ENCODE measurements at places on chromosomes 11 and 22.

- no peak for DNase-seq
Measured at GRCh38 chr11:11010624-11011127, 152.8 kb upstream of the ZBED5 start.

GRCh38 chr11:18321578-18321968 lies 367 bp downstream of the HPS5 start:
- DNase-seq: no peak

- DNase-seq: no peak
Measured at GRCh38 chr22:27175021-27175838, 517.8 kb downstream of the MIAT start.

DNA sequence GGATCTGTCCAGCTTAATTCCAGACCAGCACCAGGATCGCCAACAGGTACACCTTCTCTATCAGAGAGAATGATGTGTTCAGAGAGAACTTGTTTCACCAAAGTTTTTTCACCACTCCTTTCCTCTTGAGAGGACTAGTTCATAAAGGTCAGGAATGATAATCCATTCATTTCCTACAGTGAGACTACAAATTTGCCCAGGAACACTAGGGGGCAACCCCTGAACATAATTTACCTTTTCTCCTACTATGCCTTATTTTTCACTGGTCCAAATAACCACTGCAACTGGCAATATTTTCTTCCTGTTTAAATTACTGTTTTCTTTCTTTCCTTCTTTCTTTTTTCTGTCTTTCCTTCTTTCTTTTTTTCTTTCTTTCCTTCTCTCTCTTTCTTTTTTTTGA lies 22.5 kb downstream of the CAVIN3 start:
- no peak for DNase-seq

DNA sequence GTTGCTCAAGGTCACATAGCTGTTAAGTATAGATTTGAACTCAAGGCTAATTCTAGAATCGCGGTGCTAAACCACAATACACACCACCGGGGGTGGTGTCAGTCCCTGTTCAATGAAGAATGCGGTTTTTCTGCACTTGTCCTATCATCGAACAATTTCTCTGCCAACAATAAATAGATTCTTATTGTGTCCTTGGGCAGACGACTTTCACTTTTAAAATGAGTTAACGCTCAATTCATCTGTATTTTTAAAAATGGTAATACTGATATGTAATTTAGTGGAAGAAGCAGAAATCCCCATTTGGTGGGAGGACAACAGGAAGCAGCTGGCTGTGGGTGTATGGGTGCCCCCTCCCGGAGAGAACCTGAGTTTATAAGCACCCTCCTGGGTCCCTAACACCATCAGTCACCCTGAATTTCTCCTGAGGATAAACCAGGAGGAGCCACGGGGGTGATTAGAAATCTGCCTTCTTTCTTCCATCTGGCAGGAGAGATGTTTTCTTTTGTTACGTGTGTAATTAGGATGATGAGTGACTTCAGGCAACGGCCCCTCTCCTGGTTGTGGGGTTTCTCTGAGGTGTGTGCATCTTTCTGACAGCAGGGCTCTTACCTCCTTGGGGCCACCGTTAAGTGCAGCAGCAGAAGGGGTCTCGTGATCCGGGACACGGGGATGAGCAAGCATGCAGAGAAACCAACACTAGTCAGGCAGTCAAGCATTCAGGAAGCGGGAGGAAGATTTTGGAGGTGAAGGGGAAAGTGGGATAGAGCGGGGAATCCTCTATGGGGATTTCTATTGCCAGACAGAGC lies 87.7 kb downstream of the GRAMD1B start:
- no peak for DNase-seq

GRCh38 chr22:24978308-24978707 lies 25.8 kb downstream of the KIAA1671 start:
- no peak for DNase-seq

GRCh38 chr22:20638507-20638870 lies 131.1 kb downstream of the MED15 start:
- no peak for DNase-seq

- no peak for DNase-seq
Measured at GRCh38 chr11:128468111-128468510, 119.2 kb downstream of the ETS1 start.

GRCh38 chr11:32196137-32196536 lies 105.3 kb downstream of the RCN1 start:
- DNase-seq: no peak

GRCh38 chr11:35121326-35121865 lies 17.6 kb upstream of the CD44 start:
- no peak for DNase-seq

DNA sequence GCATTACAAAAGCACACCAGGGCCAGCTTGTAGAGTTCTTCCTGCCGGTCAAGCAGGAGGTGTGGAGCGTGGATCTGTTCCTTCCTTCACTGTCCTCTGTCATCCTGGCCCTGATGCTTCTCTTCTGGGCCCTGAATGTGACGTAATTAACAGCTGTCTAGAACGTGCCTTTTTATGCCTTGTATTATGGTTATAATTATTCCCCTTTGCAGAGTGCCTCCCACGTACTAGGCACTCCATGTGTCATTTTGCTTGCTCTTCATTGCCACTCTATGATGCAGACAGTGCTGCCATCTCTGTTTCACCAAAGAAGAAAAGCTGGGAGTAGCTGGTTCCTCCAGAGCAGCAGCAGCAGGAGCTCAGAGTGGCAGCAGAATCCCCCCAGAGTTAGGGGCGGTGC lies 132.1 kb upstream of the TTC12 start:
- DNase-seq: no peak

DNA sequence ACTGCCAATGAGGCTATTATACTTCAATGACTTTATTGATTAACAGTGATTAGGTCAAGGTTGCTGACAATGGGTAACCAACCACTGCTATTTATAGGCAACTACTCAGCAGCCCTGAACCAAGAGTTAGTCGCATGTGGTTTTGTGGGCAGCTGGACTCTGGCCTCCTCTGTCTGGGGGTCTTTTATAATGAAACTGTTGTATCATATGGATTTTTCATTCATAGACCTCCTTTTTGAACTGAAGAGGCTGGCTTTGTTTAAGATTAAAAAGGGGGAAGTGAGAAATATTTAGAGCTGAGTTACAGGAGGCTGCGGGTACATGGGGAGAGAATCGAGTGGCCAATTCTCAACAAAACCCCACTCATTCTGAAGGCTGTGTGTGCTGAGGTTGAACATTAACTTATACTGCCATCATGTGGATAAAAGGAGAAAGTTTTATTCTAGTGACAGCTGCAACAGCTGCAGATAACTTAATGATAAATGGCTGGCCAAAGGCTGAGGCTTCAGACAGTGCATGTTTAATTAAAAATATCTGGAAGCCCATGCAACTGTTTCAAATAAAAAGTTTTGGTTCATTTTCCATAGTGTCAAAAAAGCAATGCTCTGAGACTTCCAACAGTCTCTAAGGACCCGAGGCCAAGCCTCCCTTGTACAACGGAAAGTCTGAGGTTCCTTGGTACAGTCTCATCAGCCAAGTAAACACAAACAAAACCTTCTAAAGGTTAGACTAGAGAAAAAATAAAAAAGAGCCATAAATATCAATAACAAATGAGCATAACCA lies 682.6 kb downstream of the KCNA4 start:
- DNase-seq: no peak
